ENCODE measurements at places on chromosomes 7 and 10.

- DNase-seq = no peak
These were observed 269.6 kb downstream of the MDFIC start for GRCh38 chr7:115191526-115191925.

- DNase-seq = no peak
These were observed 749.5 kb downstream of the GATA3 start for GRCh38 chr10:8803992-8804391.

- DNase-seq = peak; percentile 59
These were observed 46.6 kb downstream of the BPGM start for GRCh38 chr7:134693256-134693655.

- DNase-seq = no peak
These were observed 238.4 kb downstream of the DIP2C start for GRCh38 chr10:451021-451471.

- no peak for DNase-seq
These were observed 1.5 kb downstream of the FAM170B start for GRCh38 chr10:49132362-49132737.

GRCh38 chr7:47941136-47941844 is 7.0 kb downstream of the PKD1L1 start:
- DNase-seq = no peak

DNA sequence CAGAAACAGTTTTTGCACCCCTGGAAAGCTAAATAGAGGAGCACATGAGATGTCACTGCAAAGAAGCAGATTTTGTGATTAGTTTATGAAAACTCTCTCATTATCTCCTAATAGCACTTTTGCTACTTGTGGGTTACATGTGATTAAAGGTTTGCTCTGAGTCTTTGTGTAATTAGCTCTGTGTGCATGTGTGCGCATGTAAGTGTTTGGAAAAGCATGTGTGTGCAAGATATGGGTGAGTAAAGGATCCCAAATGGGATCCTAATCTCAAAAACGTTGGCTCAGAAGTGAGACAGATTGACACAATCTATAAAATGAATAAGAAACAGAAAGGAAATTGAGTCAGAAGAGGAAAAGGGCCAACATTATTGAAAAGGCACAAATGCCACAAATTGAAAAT is 104.5 kb downstream of the SKIDA1 start:
- no peak for DNase-seq

DNA sequence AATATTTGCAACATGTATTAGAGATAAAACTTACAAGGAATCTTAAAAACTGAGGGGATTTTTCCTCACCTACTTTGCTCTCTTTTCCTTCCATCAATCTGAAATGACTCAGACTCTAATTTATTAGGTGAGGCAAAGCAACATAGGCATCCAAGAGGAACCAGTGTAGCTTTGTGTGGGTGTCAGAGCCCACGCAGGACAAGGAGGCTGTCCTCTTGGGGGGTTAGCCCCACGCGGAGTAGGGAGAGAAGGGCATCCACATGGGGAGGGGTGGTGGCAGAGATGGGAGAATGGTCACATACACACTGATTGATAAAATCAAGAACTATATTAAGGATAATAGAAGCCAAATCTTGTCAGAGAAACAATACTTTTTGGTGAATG is 33.8 kb upstream of the ARMS2 start:
- DNase-seq = no peak

- no peak for DNase-seq
These were observed 182.3 kb downstream of the PTPRN2 start for GRCh38 chr7:158405324-158405723.

- DNase-seq = no peak
These were observed 1092.8 kb downstream of the KCNMA1 start for GRCh38 chr10:76544789-76545188.

GRCh38 chr7:29325476-29325875 is 130.9 kb downstream of the CHN2 start:
- DNase-seq = no peak

DNA sequence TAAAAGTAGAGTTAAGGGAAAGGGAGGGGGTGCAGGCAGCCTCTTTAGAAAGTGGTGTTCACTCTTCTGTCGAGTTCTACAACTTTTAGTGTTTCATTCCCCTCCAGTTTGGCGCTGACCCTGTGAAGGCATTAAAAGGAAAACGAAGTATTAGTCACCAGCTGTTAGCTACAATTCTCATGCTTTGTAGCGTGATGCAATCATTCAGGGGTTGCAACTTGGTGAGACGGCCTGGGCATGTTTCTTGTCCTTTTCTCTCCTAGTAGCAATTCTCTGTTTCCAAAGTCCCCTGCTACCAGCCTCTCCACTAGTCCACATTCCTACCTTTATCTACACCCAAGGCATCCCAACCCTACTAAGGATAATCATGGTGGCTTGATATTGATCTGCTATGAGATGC is 33.7 kb upstream of the DGKI start:
- DNase-seq = peak; percentile 40

DNA sequence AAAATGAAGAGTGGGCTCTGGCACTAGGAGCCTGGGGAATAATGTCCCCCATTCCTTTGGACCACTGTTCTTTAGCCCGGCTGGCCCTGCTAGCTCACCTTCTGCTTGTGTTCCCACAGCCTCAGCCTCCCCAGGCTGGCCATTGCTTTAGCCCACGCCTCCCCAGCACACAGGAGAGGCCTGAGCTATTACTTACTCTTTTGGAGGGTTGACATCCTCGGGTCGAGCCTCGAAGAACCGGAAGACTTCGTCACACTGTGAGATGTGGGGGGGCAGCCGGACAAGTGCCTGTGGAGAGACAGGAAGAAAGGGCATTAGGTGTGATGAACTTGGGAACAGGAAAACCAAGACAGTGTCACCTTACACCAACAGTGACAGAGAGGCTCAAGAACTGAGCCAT is 131.3 kb downstream of the SH3PXD2A start:
- no peak for DNase-seq

DNA sequence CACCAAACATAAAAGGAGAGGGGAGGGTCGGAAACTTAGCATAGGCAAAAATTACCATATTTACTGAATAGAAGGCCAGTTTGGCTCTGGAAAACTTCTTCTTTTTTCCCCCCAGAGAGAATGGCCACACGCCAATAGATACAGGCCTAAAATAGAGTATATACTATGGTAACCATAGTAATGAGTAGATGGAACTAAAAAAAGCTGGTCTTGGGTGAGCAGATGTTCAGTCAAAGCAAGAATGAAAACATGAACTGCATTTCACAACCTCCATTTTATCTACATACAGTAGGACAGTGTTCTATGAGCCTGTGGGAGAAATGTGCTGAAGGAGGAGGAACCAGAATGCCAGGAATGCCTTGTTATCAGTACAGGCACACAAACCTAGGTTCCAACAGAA is 141.7 kb upstream of the SEMA3A start:
- DNase-seq = no peak

- no peak for DNase-seq
These were observed 35.6 kb upstream of the HMX3 start for GRCh38 chr10:123100030-123100762.

GRCh38 chr7:68684996-68685395 is 913.3 kb upstream of the AUTS2 start:
- no peak for DNase-seq

- DNase-seq = no peak
These were observed 193.5 kb upstream of the GPR26 start for GRCh38 chr10:123472606-123473005.

- DNase-seq = no peak
These were observed at the start of gene CLDN3 for GRCh38 chr7:73770002-73770859. Gene CLDN3 (minus strand): TSS chr7:73770270. CDS start chr7:73770049, 221 bp downstream.

GRCh38 chr10:17423632-17424186 is 30.7 kb downstream of the ST8SIA6 start:
- no peak for DNase-seq

DNA sequence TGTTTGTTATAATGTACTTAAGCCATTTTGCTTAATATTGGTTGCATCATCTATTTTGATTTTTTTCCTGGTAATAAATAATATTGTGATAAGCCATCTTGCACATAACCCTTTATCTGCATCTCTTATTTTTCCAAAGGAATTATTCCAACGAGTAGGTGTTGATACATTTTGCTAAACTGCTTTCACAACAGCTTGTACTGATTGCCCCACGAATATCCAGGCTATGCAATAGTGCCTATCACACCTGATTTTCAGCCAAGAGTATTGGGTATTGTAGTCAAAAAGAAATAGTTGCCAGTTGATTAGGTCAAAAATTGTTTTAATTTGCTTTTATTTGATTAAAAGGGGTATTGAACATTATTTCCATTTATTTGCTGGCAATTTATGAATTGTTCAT is 20.7 kb downstream of the CREB5 start:
- no peak for DNase-seq

GRCh38 chr10:27659786-27660185 is 85.8 kb downstream of the MKX start:
- DNase-seq = no peak

GRCh38 chr10:132347211-132347930 is 15.4 kb downstream of the LRRC27 start:
- DNase-seq = no peak

DNA sequence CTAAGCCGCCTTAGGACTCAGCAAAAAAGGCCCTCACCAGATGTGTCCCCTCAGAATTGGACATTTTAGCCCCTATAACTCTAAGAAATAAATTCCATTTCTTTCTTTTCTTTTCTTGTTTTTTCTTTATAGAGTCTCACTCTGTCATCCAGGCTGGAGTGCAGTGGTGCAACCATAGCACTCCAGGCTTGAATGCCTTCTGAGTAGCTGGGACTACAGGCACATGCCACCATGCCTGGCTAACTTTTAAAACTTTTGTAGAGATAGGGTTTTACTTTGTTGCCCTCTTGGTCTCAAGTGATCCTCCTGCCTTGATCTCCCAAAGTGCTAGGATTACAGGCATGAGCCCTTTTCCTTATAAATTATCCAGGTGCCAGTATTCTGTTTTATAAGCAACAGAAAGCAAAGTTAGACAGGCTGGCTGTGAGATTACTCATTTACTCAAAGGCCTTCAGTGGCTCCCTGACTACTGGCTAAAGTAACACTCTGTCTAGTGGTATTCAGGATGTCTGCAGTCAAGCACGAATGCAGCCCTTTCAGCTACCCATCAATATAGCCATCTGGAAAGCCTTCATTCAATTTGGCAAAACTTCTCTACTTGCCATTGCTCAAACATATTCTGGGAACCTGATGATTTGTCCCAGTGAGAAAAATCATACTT is 128.6 kb downstream of the ICA1 start:
- DNase-seq = no peak

- no peak for DNase-seq
These were observed 22.9 kb upstream of the MTPAP start for GRCh38 chr10:30371954-30372353.

DNA sequence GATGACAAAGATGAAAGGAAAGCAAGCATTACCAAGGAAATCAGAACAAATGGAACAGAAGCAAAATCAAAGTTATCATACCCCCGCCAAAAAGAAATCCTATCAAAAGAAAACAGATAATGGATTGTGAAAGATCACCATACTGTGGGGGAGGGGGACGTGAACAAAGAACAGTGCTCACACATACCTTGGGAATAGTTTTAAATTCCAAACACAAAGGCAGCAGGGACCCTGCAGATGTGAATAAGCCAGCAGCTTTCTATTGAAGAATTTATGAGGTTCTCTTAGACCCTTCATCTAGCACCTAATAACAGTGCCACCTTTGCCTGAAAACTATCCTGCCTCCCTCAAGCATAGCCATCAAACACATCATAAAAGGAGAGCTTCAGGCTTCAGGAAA is 94.0 kb downstream of the AKR1D1 start:
- no peak for DNase-seq

- DNase-seq = no peak
These were observed 33.0 kb upstream of the PPP1R3C start for GRCh38 chr10:91665842-91666241.

- DNase-seq = no peak
These were observed 230.5 kb downstream of the TCF7L2 start for GRCh38 chr10:113180401-113181154.

DNA sequence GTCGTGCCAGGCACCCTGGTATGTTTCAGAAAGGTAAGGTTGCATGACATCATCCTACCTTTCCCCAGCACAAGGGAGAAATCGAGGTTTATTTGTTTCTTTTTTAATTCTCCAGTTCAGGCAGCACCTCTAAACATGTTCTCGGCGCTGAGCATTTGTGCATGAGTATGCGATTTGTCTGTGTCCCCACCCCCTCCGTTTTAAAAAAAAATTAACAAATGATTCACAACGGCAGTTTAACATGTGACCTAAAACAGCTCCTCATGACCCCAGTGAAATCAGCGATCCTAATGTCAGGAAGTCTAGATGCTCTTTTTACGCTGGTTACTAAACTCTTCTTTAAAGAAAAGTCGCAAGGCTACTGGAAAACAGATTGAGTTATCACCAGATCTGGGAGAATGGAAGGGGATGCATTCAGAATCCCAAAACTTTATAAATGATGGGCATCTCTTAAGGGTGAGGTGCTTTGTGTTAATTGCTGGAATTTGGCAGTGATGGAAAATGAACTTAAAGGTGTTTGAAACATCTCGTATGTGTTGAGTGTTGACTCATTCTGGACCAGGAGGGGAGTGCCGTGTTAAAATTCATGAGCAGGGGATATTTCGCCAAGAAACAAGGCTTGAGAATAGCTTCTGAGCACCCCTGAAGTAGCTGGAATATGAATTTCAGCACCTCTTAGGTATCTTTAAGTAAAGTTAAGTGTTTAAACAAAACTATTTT is 106.8 kb upstream of the PDCD4 start:
- no peak for DNase-seq

- no peak for DNase-seq
These were observed 77.3 kb downstream of the GRK5 start for GRCh38 chr10:119284679-119285096.

GRCh38 chr7:94380264-94380663 is 14.4 kb upstream of the COL1A2 start:
- no peak for DNase-seq

DNA sequence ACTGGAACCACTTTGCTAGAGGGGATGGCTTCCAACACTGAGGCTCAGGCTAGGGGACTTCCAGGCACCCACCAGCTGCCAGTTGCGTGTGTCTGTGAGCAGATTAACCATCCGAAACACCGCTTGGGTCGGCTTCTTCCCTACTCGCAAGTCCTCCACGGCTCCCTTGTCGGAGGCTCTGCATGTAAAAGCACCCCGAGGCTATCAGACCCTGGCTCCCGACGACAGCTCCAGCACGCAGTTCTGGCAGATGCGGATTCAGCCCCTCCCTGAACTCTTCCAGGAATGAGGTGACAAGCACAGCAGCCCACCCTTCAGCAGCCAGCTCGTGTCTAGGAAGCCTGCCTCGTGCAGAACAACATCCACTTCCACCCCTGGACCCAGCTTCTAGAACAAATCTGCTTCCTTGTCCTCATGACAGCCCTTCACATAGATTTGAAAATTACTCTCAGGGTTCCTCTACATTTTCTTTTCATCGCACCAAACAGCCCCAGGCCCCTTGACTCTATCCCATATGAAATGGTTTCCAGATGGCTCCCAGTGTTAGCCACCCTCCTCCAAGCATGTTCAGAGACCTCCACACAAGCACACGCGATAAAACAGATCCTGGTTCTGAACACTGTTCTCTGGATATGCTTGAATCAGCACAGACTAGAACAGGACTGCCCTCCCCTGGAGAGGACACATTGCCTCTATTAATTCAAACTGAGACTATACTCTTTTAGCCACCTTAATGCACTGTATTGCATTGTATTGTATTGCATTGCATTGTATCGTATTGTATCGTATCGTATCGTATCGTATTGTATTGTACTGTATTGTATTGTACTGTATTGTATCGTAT is 44.6 kb downstream of the SLIT1 start:
- no peak for DNase-seq
